IPS DF 6.9 (cell line): ENCODE measurements at places on chromosomes 12 and 14.

GRCh38 chr12:34204830-34205285 is 182.6 kb downstream of the ALG10 start:
- DNase-seq: no peak

DNA sequence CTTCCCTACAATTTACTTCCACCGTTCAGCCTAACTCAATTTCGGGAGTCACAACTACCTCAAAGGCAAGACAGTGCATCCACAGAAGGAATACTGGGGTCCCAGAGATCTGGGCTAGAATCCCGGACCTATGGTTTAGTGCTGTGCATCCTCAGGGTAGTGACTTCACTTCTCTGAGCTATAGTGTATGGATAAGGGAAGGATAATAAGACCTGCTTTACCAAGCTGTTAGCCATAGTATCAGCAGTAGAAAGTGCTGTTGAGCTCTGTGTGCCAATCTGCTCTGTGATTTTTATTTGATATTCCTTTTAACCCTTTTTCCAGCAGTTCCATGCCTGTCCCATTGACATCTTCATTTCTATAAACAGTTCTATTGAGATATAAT is 1044.3 kb downstream of the BCL11B start:
- DNase-seq: no peak

DNA sequence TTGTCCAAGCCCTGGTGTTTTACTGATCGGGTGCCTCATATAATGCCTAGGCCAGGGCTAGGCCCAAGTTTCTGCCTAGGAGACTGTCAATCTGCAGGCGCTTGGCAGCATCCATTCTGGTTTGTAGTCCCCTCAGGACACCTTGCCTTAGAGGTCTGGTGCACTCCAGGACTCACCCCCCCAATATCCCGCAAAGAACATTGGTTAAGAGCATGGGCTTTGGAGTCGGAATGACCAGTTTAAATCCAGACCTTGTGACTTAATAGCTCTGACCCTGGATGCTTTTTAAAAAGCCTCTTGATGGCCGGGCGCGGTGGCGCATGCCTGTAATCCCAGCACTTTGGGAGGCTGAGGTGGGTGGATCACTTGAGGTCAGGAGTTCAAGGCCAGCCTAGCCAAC is 60.0 kb downstream of the GALNT16 start:
- DNase-seq: no peak

DNA sequence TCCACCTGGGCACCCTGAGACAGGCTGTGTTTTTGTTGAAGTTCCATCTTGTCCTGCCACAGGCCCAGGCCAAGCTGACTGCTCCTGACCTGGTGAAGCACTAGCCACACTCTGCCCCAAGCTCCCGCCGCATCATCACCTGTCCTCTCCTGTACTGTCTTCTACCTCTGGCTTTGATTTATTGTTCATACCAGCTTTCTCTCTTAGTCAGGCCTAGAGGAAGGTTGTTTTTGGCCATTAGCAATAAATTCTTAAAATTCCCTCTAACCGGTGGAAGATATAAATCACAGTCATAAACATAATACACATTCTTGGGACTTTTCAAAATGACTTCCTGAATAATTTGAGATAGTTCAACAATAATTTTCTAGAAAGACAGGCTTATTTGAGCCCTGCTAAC is 169.4 kb downstream of the DAD1 start:
- no peak for DNase-seq

GRCh38 chr14:38887696-38888095 is 215.3 kb downstream of the SEC23A start:
- DNase-seq: no peak

- DNase-seq: no peak
Measured at GRCh38 chr12:106115440-106115839, 23.3 kb downstream of the NUAK1 start.

- DNase-seq: no peak
Measured at GRCh38 chr14:69693145-69693544, 73.8 kb upstream of the SRSF5 start.

- no peak for DNase-seq
Measured at GRCh38 chr12:1130571-1130970, 139.5 kb downstream of the ERC1 start.

DNA sequence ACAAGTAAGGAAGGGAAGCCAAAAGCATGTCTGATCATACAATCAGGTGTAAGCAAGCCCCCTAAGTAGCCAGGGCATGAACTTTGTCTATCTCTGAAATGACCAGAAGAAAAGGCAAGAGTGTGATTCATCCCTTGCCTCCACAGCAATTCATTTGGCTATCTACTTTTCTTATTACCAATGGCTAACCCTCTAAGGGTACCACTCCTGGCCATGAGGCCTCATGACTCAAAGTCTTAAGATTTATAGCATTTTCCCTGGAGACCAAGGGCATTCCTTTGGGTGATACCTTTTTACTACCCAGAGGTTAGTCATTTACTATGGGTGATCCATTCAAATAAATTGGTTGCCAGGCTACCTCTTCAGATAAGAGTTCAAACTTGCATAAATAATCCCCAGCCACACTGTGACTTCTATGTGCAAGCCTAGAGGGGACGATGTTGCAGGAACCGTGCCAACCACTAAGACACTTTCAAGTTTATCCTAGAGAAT is 1.5 kb upstream of the LGALS3 start:
- no peak for DNase-seq
